ENCODE measurements at places on chromosomes 6 and 20. TPM values are rescaled to one million over a fixed set of nuclear protein-coding genes. Genes with fewer than 3 reads are reported as not detected.

DHX35 gene
- 15.5 TPM for total RNA-seq

LKAAEAR1 gene
- total RNA-seq: not detected

IP6K3 gene
- total RNA-seq: 1.00 TPM

PPP1R3D gene
- total RNA-seq: 7.6 TPM

BTNL2 gene
- not detected for total RNA-seq

DEFB132 gene
- total RNA-seq: not detected

TPMT gene
- 41.8 TPM for total RNA-seq

MCCD1 gene
- total RNA-seq: not detected

IL20RA gene
- total RNA-seq: 12.9 TPM

GPSM3 gene
- 5.9 TPM for total RNA-seq

GRCh38 chr20:24963672-24964505 lies 14.8 kb downstream of the CST7 start:
- no peak for DNase-seq

GRCh38 chr6:43990627-43991619 lies 136.3 kb downstream of the MRPL14 start:
- peak; percentile 29 for DNase-seq

DNA sequence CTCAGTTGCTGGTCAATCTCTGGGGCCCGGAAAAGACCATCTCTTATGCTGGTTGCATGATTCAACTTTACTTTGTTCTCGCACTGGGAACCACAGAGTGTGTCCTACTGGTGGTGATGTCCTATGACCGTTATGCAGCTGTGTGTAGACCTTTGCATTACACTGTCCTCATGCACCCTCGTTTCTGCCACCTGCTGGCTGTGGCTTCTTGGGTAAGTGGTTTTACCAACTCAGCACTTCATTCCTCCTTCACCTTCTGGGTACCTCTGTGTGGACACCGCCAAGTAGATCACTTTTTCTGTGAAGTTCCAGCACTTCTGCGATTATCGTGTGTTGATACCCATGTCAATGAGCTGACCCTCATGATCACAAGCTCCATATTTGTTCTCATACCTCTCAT lies 4.3 kb downstream of the OR2J3 start:
- no peak for DNase-seq

DNA sequence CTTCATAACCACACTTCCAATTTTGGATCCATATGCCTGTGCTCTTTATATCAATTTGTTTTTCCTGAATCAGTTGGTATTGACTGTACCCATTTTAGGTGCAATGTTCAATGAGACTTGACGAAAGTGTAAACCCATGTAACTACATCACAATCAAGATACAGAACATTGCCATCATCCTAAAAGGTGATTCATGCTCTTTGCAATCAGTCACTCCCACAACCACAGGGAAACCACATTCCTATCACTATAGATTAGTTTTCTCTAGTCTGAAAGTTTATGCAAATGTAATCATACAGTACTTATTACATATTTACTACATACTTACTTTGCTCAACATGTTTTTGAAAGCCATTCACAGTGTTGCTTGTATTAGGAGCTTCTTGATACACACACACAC lies 167.4 kb downstream of the ADGRG6 start:
- no peak for DNase-seq

DNA sequence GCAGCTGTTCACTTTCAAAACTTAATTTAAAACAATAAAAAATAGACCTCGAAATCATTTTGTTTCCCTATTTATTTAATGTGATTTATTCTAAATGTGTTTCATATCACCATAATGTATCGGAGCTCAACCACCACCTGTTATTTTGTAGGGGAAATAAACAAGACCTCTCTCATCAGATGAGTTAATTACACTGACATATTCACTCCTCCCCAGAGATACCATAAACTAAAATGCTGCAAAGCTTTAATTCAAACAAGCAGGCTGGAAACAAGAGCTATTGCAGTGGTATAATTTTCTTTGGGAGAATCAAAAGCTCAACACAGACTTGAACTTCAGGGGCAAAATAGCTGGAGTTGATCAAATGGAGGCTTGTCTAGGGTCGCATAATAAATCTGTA lies 303.5 kb upstream of the TSHZ2 start:
- DNase-seq: no peak

- DNase-seq: no peak
Measured at GRCh38 chr6:14200047-14200446, 82.5 kb downstream of the CD83 start.

- no peak for DNase-seq
Measured at GRCh38 chr6:125688138-125688537, 61.3 kb upstream of the HEY2 start.

GRCh38 chr20:54004445-54004844 lies 65.9 kb downstream of the BCAS1 start:
- no peak for DNase-seq

DNA sequence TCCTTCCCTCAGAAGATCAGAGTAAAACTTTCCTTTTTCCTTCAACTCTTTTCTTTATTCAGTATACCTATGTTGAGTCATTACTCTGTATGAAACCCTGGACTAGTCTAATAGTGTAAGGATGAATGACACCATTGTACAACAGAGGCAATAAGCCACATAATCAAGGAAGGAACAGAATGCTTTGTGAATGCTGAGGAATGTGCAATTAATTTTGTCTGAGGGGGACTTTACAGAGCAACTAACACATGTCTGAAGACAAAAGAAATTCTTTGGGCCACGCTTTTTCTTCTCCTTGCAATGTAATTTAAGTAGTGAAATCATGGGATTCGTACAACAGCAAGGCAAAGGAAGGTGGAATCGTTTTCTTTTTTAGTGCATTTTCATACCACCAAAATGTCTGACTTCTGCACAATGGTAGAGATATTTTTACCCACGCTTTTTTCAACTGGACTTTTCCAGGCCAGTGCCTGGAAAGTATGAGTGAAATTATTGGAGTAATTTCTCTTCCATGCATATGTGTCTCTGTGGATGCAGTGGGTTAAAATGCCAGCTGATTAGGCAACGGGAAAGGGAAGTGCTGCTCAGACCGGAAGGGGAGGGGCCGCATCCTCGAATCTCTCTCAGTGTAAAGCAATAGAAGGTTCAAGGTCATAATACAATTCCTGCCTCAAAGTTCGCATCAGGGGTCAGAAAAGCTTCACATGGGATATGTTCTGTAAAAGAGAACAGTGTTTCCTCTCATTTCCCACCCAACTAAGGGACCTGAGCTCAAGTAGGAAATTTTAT lies 89.9 kb upstream of the MTHFD1L start:
- DNase-seq: no peak

DNA sequence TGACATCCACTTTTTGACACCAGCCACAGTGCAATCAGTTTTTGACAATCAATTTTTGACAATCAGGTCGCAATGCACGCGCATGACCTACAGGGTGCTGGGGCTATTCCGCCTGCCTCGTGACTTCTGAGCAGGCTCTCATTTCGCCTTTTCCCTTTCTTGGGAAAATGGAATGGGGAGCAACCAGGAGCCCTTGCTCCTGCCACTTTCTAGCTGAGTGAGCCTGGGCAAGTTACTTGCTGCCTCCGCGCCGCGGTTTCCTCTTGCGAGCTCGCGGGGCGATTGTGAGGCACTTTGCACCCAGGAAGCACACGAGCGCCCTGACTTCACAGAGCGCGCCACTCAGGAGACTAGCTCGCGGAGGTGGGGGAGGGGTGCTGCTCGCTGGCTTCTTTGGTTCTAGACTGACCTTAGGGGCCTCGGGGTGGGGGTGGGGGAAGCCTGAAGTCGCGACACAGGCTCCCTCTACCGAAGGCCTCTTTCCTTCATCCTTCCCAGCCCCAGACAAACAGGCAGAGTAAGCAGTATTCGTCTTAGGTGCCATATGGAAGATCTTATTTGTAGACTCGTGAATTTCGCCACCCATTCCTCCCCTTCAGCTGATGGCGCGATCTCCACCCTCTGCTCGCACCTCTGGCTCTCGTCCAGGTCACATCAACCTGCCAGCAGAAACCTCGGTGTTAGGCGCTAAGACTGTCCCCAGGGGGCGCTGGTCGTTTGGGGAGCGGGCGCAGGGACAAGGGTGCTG lies 4.6 kb downstream of the TP53TG5 start:
- DNase-seq: peak; percentile 95

- no peak for DNase-seq
Measured at GRCh38 chr6:162940426-162940825, 212.7 kb downstream of the PACRG start.

DNA sequence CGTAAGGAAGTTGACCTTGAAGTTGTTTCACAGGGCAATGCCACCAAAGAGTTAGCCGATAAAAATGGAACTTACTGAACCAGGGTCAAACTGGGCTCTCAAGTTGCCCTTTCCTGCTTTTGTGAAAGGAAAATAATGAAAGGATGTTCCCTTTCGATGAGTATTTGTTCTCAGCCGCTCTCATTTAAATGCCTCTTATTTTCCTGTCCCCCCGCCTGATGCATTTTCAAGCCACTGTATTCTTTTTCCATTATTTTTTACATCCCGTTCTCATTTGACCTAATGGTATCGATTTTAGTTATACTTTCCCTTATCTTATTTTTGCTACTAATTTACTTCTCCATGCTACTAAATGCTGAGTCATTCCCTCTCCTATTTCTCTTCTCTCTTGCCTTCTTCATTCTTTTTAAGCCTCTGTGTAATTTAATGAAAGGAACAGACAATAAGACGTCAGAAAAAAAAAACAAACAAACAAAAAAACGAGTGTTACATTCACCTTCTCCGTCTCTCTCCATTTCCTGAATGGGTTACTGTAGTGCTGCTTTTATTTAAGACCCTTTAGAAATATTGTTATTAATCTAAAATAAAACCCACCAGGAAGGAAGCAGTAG lies 655 bp upstream of the NDUFAF4 start:
- DNase-seq: no peak

GRCh38 chr20:37527638-37528445 lies at the start of gene BLCAP:
TSS of gene BLCAP (minus strand) at chr20:37527876. CDS start at chr20:37519174, 8,702 bp downstream.
- DNase-seq: peak; percentile 94

DNA sequence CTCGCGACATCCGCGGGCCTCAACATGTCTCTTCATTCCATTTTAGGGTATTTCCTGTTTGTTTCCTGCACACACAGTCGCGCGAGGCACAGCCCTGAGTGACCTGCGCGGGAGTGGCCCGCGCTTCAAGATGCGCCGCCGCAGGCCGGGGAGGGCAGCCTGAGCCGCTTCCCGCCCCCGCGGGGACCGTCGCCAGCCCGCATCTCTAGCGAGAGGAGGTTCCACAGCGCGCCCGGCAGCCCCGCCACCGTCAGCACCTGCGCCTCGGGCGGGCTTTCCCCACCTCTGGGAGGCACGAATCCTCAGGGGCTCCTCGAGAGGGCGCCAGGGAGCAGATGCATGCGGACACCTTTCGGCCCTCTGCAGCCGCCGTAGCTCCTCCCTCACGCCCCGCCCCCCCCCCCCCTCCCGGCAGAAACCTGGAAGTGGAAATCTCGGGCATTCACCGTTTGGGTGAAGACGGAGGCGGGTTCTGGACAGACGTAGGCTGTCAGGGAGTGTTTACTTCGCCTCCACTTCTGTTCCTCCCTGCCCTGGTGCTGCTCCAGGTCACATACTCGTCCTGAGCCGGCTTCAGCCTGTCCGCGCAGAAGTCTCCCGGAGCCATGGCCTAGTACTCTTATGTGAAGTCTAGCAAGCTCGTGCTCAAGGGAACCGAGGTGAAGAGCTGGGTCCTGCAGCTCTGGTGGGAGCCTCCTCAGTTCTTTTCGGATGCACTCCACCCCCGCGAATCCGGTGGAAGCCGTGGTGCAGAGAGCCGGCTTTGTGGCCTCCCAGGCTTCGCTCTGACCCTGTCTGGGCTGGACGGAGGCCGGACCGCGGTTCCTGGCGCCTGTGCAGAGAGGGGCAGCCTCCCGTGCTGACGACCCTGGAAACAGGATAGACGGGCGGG lies 880.5 kb upstream of the DEFB115 start:
- peak; percentile 55 for DNase-seq

- DNase-seq: no peak
Measured at GRCh38 chr6:29652198-29652584, 4.7 kb upstream of the MOG start.

DNA sequence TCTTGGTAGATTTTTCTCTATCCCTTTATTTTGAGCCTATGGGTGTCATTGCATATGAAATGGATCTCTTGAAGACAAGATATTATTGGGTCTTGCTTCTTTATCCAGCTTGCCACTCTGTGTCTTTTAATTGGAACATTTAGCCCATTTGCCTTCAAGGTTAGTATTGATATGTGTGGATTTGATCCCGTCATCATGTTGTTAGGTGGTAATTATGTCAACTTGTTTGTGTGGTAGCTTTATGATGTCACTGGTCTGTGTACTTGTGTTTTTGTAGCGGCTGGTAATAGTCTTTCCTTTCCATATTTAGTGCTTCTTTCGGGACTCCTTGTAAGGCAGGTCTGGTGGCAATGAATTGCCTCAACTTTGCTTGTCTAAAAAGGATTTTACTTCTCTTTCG lies 61.9 kb downstream of the UNC5CL start:
- no peak for DNase-seq

DNA sequence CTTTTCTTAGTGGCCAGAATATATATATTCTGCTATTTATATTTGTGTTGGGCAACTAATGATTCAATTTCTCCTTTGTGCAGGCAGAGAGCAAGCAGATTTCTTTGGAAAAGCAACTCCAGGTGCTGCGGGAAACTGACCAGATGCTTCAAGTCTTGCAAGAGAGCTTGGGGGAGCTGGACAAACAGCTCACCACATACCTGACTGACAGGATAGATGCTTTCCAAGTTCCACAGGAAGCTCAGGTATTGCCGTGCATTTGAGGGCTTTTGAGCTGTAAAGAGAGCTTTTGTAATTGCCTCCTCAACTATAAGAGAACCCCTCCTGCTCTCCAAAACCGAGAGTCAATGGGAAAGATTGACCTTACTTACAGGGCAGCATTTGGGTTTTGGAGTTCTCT lies 203.5 kb downstream of the UTRN start:
- DNase-seq: no peak

DNA sequence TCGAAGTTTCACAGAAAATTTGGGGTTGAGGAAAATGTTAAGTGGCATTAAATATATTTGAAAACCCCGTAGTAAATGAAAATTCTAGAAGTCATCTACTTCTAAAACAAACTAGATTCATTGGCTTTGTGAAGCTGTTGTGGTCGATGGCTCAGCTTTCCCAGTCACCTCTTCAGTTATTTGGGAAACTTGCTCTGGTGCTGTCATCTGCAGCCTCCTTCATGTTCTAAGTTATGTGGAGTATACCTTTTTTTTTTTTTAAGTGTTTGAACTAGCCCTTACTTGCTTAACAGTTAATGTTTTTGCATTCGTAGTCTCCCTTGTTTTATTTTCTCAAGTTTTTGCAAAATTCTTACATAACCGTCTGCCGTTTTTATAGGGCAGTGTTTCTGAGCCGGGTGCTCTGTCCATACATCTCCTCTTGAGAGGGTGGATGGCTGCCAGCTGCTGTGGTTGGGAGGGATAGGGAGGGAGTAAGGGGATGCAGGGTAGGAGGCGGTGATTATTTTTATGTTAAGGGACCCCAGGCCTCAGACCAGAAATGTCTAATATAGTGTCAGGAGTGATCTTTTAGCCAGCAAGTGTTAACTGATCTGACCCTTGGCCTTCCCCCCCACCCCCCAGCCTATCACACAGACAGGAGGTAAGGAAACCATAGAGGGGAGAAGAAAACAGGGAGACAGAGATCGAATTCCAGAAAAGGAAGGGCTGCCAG lies 7.1 kb downstream of the RREB1 start:
- no peak for DNase-seq

Measured in transverse colon (tissue), 4 donors.